ENCODE measurements at places on chromosomes 3 and 15.

DNA sequence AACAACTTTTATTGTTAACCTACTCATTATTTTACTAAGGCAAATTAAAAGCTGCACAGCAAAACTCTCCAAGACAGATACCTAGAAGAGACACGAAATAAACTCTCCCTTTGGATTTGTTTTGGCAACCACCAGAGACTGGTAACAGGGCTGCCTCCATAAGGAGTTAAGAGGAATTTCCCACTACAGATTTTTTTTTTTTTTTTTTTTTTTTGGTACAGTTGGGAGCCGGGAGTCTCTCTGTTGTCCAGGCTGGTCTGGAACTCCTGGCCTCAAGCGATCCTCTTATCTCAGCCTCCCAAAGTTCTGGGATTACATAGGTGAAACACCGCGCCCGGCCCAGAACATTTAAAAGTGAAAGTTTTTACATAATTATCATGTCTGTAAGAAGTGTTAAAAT is 73.6 kb upstream of the VGLL4 start:
- DNase-seq, result peak; percentile 24

DNA sequence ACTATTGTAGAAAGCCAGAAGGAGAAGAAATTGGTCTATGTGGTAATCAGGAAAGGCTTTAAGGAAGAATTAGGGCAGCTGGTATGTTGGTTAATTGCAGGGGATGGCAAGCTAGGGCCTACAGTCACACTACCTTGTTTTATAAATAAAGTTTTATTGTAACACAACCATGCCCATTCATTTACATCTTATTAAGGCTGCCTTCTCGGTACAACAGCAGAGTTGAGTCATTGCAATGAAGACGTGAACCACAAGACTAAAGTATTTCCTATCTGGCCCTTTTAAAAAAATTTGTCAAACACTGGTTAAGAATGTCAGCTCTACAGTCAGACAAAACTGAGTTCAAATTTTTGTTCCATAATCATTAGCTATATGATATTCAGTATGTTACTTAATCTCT is 8.3 kb downstream of the SERPINI1 start:
- no peak for DNase-seq

GRCh38 chr3:124261306-124261705 is 269.4 kb upstream of the ROPN1 start:
- DNase-seq, result no peak

DNA sequence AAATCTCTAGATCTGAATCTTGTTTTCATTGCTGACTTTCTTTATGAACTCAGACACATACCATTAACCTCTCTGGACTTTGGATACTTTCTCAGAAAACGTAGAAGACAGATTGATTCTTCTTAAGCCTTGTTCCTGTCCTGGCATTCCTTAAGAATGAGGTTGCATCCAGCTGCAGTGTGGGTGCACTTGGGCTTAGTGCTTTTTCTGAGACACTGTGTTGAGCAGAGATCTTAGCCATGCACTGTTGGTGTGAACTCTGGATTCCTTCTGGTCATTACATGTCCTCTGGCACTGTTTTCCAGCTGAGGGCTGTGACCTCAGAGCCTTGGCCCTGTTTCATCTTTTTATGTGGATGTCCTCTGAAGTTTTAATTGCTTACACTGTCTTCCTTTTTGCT is 428.3 kb downstream of the CNTN4 start:
- DNase-seq, result no peak

DNA sequence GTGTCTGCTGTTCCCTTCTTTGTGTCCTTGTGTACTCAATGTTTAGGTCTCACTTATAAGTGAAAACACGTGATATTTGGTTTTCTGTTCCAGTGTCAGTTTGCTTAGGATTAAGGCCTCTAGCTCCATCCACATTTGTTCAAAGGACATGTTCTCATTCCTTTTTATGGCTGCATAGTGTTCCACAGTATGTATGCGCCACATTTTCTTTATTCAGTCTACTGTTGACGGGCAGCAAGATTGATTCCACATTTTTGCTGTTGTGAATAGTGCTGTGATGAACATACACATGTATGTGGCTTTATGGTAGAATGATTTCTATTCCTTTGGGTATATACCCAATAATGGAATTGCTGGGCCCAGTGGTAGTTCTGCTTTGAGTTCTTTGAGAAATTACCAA is 122.7 kb upstream of the THBS1 start:
- no peak for DNase-seq

- no peak for DNase-seq
Measured at GRCh38 chr3:55467099-55467498, 20.0 kb downstream of the WNT5A start.

DNA sequence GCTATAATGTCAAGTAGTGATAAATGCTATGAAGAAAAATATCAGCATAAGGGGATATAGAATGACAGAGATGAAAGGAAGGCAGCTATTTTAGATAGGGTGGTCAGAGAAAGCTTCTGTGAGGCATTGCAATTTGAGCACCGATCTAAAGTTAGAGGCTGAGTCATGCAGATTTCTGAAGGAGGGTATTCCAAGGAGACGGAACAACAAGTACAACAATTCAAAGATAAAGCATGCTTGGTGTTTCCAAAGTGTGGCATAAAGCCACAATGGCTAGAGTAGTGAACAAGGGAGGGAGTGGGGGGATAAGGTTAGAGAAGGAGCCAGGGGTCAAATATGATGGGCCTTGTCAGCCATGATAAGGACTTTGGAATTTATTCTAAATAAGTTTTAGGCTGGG is 71.9 kb downstream of the PFN2 start:
- no peak for DNase-seq

DNA sequence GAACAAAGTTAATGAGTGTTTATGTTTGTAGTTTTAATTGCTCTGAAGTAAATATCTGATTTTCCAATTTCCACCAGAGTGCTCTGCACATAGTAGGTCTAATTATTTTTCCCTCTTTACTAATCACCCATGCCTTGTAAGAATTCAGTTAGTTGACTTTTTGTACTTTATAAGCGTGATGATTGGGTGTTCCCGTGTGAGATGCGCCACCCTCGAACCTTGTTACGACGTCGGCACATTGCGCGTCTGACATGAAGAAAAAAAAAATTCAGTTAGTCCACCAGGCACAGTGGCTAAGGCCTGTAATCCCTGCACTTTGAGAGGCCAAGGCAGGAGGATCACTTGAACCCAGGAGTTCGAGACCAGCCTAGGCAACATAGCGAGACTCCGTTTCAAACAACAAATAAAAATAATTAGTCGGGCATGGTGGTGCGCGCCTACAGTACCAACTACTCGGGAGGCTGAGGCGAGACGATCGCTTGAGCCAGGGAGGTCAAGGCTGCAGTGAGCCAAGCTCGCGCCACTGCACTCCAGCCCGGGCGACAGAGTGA is 507 bp upstream of the VHL start:
- no peak for DNase-seq

DNA sequence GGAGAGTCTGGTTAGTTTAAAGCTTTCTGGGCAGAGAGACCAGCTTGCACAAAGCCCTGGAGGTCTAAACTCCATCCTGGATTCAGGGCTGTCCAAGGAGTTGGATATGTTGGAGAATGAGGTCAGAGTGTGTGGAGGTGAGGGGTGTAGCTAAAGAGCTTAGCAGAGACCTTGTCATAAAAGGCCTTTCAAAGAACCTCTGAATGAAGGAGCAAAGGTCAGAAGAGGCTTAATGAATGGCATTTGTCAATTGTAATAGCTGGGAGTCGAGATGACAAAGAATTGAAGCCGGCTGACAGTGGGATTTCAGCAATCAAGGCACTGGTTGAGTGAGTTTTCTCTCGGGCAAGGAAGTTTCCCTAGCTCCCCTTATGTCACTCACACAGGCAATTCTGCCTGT is 202.6 kb downstream of the PDCD6IP start:
- DNase-seq, result no peak

DNA sequence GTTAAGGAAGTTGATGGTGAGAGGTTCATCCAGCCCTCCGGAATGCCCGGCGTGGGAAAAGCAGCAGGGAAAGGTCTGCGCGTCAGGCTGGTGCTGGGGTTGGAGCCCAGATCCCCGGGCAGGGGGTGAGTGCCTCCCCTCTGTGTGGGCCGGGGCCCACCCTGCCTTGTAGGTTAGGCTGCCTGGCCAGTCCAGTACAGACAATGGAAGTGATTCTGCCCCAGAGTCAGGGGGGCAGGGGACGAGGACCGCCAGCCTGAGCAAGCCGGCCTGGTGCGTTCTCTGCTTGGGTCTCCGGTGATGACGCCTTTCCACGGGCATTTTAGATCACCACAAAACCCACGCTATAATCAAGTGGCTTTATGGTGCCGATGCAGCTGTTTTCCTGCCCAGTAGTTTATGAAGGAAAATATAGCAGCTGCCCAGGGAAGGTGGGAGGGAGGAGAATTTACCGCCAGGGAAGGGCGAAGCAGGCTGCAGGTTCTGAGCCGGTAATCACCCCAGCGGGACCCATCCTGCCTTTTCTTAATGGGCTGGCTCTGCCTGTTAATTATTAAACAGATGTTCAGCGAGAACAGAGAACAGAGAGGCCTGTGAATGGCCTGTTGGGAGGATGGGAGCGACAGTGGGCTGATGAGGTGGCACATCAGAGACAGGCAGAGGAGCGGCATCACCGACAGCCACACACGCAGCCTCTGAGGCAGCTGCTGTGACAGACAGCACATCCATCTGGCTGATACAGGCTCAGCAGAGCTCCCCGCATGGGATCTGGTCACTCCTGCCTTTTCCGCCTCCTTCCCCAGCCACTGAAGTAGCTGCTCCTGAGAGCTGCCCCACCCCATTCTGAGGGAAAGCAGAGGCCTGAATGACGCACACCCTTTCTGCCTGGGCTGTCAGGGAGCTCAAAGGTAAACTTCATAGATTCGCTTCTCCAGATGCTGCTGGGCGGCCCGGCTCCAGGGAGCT is 35.2 kb downstream of the BDH1 start:
- peak; percentile 68 for DNase-seq

DNA sequence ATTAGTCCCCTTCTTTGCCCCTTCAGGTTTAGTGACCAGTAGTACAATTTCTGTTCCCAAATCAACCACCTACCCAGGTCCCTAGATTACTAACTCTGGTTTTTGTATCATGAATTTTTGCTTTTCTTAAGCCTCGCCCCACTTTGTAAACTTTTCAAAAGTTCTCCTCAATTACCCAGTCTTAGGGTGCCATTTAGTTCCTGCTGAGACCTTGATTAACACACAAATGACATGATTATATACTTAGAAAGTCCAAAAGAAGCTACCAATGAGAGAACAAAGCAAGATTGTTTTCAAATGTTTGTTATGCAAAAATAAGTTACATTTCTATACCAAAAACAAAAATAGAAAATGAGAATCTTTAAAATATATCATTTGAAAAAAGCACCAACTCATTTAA is 594.4 kb downstream of the SQOR start:
- DNase-seq, result no peak

GRCh38 chr3:7504886-7505775 is 644.2 kb downstream of the GRM7 start:
- DNase-seq, result no peak

DNA sequence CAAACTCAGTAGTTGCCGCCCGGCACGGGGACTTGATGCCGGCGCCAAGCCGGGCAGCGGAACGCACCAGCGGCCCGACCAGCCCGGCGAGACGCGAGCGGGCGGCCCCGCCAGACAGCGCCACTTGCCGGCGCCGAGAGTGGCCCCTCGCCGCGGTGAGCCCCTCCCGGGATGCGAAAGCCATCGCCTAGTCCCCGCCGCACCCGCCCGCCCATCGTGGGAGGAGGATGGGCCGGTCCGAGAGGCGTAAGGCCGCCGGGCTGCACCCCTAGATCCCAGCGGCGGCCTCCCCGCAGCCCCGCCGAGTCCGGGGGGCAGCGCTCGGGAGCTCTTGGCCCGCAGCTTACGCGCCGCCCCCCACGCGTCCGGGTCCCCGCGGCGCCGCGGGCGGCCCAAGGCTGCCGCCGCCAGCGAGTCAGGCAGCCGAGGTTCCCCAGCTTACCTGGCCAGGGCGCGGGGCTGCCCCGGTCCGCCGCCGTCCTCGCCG is 609 bp downstream of the GOLGA8A start:
- DNase-seq, result no peak

- DNase-seq, result no peak
Measured at GRCh38 chr3:197028728-197029510, 698 bp downstream of the MELTF start.
